ENCODE measurements at places on chromosomes 2 and 18.

GRCh38 chr18:76756531-76757253 lies 65.7 kb upstream of the ZNF236 start:
- DNase-seq = no peak

GRCh38 chr2:32289165-32289999 lies 11.7 kb downstream of the YIPF4 start:
- no peak for DNase-seq

GRCh38 chr18:45554389-45554737 lies 60.9 kb upstream of the SLC14A2 start:
- peak; percentile 84 for DNase-seq

- no peak for DNase-seq
These were observed 30.3 kb upstream of the PDK1 start for GRCh38 chr2:172525601-172526000.

GRCh38 chr2:26754972-26755670 lies 9.0 kb upstream of the SLC35F6 start:
- no peak for DNase-seq

GRCh38 chr2:72956936-72957335 lies 39.6 kb downstream of the EMX1 start:
- no peak for DNase-seq

GRCh38 chr2:118846442-118846952 lies 951 bp downstream of the EN1 start:
- DNase-seq = peak; percentile 63

GRCh38 chr2:30636311-30636710 lies 170.9 kb downstream of the CAPN13 start:
- DNase-seq = no peak

DNA sequence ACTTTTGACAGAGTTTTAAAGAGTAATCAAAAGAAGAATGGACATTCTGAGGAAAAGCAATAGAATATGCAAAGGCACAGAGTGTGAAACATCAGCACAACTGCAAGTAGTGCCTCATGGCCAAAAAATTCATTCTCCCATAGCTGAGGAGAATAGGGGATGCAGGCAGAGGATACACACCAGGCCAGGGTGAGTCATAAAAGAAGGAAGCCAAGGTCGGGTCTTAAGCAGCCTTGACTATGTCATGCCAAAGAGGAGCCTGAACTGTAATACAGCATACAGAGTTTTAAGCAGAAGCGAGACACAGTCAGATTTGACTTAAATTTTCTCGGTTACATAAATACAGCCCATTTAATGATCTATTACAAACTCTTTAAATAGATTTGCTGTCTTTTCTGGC lies 165.0 kb downstream of the LNPK start:
- no peak for DNase-seq

DNA sequence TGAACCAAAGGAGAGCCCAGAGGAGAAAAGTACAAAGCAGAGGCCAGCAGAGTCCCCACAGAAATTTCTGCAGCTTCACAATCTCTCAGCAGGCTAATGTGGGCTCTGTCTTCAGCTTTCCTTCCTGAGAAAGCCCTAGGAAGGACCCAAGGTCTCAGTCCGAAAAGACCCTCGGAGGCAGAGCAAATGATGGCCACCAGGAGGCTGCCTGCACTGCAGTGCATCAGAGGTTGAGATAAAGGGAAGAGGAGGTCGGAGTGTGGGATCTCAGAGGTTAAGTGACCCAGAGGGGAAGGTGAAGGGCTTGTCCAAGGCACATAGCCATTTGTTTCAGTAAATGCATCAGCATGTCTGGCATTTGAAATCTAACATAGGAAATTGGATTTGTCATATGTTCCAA lies 299.1 kb upstream of the SLC14A2 start:
- no peak for DNase-seq

GRCh38 chr2:232076272-232076671 lies 114.8 kb downstream of the DIS3L2 start:
- no peak for DNase-seq

GRCh38 chr2:38615237-38615636 lies 12.5 kb upstream of the HNRNPLL start:
- DNase-seq = no peak

DNA sequence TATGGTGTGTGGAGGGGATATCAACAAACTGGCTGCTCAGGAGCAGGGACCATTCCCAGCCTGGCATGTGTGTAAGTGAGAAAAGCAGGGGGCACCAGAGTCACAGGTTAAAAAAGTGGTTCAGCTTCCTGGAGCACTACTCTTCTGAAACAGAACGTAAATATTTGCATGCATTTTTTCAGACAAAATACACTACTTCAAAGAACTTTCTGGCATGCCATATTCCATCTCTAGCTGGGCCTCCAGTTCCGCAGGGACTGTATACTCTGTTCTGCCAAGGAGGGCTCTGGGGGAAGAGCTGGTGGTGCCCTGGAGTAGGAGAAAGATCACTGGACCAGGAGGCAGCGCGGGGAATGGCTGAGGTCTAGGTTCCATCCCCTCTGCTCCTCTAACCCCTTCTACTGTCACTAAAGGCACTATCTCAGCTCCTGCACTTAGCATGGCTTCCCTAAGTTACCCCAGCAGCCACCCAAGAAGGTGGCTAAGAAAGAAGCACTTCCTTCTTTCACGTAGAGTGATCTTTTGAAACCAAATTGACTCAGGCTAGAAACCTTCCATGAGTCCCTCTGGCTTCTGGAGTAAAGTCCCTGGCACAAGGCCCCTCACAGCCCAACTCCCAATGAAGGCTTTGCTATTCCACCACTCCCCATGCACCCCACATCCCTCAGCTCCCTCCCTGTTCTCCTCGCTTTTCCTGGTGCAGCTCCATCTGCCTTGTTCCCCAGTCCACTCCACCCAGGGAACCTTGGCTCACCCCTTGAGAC lies 57.6 kb upstream of the CABLES1 start:
- no peak for DNase-seq

- no peak for DNase-seq
These were observed 188.0 kb downstream of the CDH7 start for GRCh38 chr18:65938592-65939372.

- DNase-seq = no peak
These were observed 790.9 kb upstream of the GCFC2 start for GRCh38 chr2:76501641-76502040.

GRCh38 chr2:231300722-231301076 lies 94.8 kb upstream of the B3GNT7 start:
- no peak for DNase-seq

DNA sequence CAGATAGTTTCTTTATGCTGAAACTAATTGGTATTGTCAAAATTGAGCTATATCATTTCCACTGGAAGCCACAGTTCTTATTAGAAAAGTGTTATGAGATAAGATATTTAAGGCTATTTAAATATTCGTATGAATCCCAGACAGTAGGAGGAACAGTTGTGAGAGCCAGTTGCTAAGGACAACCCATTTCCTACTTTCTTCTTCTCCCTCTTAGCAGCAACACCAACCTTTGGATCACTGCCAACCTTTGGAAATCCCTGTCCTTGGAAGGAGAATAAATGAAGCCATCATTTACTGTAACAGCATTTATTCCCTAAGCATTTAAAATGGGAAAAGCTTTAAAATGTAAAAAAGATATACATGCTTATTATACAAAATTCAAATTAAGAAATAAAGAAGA lies 85.8 kb downstream of the PLCL1 start:
- DNase-seq = no peak

DNA sequence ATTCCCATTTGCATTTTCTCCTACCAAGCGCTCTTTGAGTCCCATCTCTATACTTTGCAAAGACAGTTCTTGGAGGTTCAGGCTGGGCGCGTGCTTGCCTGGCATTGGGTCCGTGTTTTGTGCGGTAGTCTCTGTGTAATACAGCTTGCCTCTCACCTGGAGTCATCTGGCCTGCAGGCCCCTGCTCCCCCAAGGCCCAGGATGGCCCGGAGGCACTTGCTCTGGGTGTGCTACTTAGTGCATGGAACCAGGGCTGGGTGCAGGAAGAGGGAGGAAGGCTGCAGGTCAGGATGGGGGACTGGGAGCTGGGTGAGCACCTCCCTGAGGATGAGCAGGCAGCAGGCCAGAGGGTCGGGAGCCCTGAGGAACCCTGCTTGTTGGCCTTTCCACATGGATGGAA lies 220.9 kb downstream of the LDLRAD4 start:
- DNase-seq = peak; percentile 52

GRCh38 chr18:55307505-55307904 lies 280.5 kb downstream of the TCF4 start:
- no peak for DNase-seq

GRCh38 chr2:102418421-102418961 lies 4.5 kb upstream of the IL18RAP start:
- DNase-seq = no peak

DNA sequence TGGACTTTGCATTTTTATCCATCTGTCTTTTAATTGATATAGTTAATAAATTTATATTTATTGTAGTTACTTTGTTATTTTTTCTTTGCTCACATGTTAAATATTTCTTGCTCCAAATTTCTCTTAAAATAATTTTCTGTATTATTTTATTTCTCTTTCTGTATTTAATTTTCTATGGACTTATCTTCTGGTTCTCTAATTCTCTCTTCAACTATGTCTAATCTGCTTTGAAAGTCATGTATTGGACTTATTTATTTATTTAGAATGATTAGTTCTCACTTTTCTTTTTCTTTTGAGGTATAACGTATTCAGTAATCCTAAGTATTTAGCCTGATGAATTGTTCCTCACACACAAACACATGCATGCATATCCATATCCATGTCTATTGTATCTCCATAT lies 53.1 kb downstream of the ASB1 start:
- no peak for DNase-seq

DNA sequence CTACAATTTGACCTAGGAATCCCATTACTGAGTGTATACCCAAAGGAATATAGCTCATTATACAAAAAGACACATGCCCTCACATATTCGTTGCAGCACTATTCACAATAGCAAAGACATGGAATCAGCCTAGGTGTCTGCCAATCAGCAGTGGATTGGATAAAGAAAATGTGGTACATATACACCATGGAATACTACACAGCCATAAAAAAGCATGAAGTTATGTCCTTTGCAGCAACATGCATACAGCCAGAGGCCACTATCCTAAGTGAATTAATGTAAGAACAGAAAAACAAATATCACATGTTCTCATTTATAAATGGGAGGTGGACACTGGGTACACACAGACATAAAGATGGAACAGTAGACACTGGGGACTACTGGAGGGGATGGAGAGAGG lies 54.0 kb downstream of the GREB1L start:
- DNase-seq = no peak
